ENCODE measurements at places on chromosomes 6 and 20.

DNA sequence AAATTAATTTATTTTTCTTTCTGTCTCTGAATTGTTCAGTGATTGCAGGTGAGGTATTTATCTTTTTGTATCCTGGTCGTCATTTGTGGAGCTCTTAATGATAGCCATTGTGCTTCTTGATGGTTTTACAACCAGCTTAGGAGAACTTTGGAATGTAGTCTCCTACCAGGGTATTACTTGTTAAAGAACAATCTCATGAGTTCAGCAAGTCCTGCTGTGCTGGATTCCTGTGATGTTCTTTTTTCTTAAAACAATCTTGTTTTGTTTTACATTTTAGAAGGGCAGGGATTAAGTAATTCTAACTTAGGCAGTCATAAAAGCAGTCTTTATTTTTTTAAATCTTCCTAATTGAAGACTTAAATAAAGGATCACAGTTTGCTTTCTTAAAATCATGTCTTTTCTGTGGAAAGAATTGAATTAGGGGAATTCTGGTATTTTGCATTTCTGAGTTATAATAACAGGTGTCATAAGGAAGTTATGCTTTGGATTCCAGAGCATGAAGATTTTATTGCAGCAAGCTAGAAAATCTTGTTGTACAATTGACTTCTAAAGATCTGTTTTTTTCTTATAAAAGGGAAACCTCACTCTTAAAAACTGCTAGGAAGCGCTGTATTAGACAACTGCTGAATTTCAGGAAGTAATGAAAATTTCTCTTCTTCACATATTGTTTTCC, 23.7 kb downstream of the RIOK1 start:
- no peak for DNase-seq

GRCh38 chr6:149876241-149876933, 12.2 kb upstream of the LRP11 start:
- DNase-seq = no peak

GRCh38 chr6:166085500-166085899, 82.2 kb downstream of the TBXT start:
- DNase-seq = no peak

- DNase-seq = no peak
Measured at GRCh38 chr6:33552252-33552651, 27.8 kb downstream of the BAK1 start.

- no peak for DNase-seq
Measured at GRCh38 chr6:157613011-157613522, 210.0 kb upstream of the SNX9 start.

- DNase-seq = peak; percentile 48
Measured at GRCh38 chr20:50341880-50342637, 151.4 kb downstream of the CEBPB start.

- no peak for DNase-seq
Measured at GRCh38 chr6:7432391-7433120, 42.9 kb downstream of the RIOK1 start.

DNA sequence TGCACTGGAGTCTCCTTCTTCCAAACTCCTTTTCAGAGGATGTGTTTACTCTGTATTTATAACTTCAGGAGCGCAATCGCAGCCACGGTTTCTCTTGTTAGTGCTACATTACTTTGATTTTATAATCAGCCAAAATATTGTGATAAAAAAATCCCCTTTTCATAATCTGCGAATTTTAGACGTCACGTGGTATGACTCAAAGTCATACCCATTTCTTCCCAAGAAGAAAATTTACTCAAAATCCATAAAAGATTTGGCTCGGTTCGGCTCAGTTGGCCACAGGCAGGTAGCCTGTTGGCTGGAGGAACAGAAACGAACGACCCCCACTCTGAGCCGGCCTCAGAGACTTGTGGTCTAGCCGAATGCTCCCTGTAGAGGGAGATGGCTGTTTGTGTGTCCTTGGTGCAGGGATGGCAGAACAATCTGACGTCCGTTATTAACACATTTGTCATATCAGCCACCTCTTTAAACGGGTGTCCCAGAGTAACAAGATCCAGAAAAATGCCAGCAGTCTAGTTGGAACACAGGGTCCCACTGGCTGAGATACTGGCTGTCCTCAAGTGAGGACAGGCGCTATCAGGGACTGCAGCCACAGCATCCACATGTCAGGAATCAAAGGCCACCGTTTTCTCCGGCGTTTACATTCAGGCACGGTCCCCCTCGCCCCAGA, 247.6 kb downstream of the DLL1 start:
- no peak for DNase-seq

GRCh38 chr6:119148825-119149525, 70.5 kb upstream of the FAM184A start:
- no peak for DNase-seq

- no peak for DNase-seq
Measured at GRCh38 chr6:37538107-37538506, 38.4 kb upstream of the CCDC167 start.

Data from NCI-H187 treated with DMSO at 0.1 percent for 48 hours (cell line).